CD8-positive, alpha-beta memory T cell (primary cell): ENCODE measurements at places on chromosomes 4 and X. TPM values are rescaled to one million over a fixed set of nuclear protein-coding genes. Genes with fewer than 3 reads are reported as not detected.

Gene RHOXF1
- not detected for total RNA-seq

Gene PCDH7
- not detected for total RNA-seq

Gene INTU
- 0.38 TPM for total RNA-seq

GRCh38 chr4:67879486-67879885 is 4.3 kb downstream of the TMPRSS11D start:
- H3K4me3 ChIP-seq: no peak overlapping the region
- no peaks in the 10 kb centered on the region for H3K27me3 ChIP-seq
- H3K27ac ChIP-seq: no peak overlapping the region
- no peaks in the 10 kb centered on the region for H3K4me1 ChIP-seq
- DNase-seq: no peak

DNA sequence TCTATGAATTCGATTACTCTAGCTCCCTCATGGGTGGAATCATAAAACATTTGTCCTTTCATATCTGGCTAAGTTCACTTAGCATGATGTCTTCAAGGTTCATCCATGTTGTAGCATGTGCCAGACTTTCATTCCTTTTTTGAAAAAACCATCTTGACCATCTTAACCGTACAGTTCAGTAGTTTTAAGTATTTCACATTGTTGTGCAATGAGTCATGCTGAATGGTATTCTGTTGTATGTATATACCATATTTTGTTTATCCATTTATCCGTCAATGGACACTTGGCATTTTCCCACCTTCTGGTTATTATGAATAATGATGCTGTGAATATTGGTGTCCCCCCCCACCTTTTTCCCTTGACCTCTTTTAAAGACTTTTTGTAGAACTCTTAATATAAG is 72.4 kb upstream of the TLR2 start:
- H3K36me3 ChIP-seq: peaks cover 38% of the 10 kb centered on the region
- no peak overlapping the region for H3K4me3 ChIP-seq
- peaks cover 3% of the 10 kb centered on the region for H3K4me1 ChIP-seq
- no peak overlapping the region for H3K27ac ChIP-seq
- DNase-seq: no peak
